ENCODE measurements at places on chromosomes 1 and 21.

GRCh38 chr1:25145775-25146393, 86.4 kb downstream of the SYF2 start:
- no peak overlapping the region for H3K27ac ChIP-seq
- peaks cover 26% of the 10 kb centered on the region for H3K27me3 ChIP-seq
- H3K4me1 ChIP-seq, result peaks cover 4% of the 10 kb centered on the region
- DNase-seq, result no peak

- no peaks in the 10 kb centered on the region for H3K36me3 ChIP-seq
- H3K27me3 ChIP-seq, result no peaks in the 10 kb centered on the region
- H3K27ac ChIP-seq, result no peak overlapping the region
- DNase-seq, result no peak
Observed at GRCh38 chr1:21604208-21604957, 64.8 kb downstream of the RAP1GAP start.

GRCh38 chr1:164756741-164757140, 197.8 kb downstream of the PBX1 start:
- H3K4me3 ChIP-seq, result no peak overlapping the region
- no peaks in the 10 kb centered on the region for H3K4me1 ChIP-seq
- H3K36me3 ChIP-seq, result no peaks in the 10 kb centered on the region

GRCh38 chr1:231125972-231126580, 35.8 kb upstream of the TRIM67 start:
- H3K4me3 ChIP-seq, result no peak overlapping the region
- H3K27me3 ChIP-seq, result no peaks in the 10 kb centered on the region
- no peak overlapping the region for H3K27ac ChIP-seq
- no peaks in the 10 kb centered on the region for H3K36me3 ChIP-seq
- no peaks in the 10 kb centered on the region for H3K4me1 ChIP-seq

- no peaks in the 10 kb centered on the region for H3K4me1 ChIP-seq
- H3K27ac ChIP-seq, result no peak overlapping the region
- no peak for DNase-seq
- H3K27me3 ChIP-seq, result peaks cover 2% of the 10 kb centered on the region
- no peak overlapping the region for H3K4me3 ChIP-seq
- no peaks in the 10 kb centered on the region for H3K36me3 ChIP-seq
Observed at GRCh38 chr1:162946701-162947100, 85.7 kb upstream of the CCDC190 start.

DNA sequence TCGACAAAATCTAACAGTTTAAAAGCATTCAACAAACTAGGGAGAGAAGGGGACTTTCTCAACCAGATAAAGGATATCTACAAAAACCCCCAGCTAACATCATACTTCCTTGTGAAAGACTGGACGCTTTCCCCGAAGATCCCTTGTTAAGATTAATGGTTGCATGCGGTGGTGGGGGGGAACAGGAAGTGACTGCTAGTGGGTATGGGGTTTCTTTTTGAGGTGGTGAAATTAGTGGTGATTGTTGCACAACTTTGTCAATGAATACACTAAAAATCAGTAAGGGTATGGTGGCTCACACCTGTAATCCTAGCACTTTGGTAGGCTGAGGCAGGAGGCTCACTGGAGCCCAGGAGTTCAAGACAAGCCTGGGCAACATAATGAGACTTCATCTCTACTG, 26.9 kb upstream of the EYA3 start:
- peaks cover 58% of the 10 kb centered on the region for H3K27me3 ChIP-seq
- peaks cover 23% of the 10 kb centered on the region for H3K4me1 ChIP-seq
- peak overlapping the region; percentile 57 for H3K4me3 ChIP-seq
- DNase-seq, result peak; percentile 69

DNA sequence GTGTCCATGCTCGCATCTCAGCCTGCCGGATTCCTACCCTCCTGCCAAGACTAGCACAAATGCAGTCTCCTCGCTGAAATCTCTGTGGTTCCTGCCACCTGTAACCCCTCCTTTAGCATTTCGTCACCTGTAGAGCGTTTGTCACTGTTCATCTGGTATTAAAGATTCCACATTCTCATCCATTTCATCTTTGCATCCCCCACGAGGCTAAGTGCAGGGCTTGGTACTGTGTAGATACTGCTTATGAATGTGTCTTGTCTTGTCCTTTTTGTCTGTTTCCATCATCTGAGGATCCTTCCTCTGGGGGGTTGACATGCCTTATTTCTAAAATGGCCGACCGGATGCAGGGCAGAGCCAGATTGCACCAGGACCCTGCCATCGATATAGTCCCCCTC, 53.7 kb upstream of the DNAJC6 start:
- H3K27me3 ChIP-seq, result peaks cover 32% of the 10 kb centered on the region
- H3K27ac ChIP-seq, result no peak overlapping the region
- no peak for DNase-seq
- H3K4me1 ChIP-seq, result peaks cover 18% of the 10 kb centered on the region
- H3K36me3 ChIP-seq, result peaks cover 2% of the 10 kb centered on the region
- H3K4me3 ChIP-seq, result peak overlapping the region; percentile 95

DNA sequence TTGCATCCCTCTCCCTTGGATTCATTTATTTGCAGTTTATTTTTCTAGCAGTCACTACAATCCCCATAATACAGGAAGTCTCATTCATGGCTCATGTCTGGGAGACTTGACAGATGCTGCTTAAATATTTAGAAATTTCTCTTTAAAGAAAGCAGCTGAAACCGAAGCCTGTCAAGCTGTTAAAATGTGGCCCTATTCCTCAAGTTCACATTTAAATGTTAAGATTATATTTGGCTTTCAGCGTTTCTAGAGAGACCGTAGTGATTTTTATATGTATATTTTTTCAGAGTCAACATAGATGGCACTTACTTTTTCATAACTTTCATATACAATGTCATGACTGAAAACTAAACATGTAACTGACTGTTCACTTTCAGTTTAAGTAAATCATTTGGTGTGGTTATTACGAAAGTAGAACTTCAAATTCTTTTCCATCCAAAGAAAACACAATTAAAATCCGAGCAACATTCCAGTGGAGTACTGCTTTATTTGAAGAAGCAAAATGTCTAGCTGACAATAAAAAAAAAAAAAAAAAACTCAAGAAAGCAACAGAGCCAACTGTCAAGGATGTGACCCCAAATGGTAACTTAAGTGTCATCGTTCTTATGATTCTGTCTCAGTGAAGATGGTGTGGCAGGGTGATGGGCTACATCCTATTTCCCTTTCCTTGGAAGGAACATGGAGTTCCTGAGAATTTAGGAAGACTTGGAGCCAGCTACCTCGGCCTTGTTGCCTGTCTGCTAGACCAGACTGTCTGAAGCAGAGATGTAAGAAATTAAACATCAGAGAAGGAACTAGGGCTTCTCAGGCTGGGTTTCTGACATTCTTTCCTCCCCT, 37.8 kb downstream of the MIS18A start:
- no peak for DNase-seq
- H3K4me3 ChIP-seq, result peak overlapping the region; percentile 14
- peak overlapping the region; percentile 11 for H3K27ac ChIP-seq
- H3K4me1 ChIP-seq, result peaks cover 9% of the 10 kb centered on the region

DNA sequence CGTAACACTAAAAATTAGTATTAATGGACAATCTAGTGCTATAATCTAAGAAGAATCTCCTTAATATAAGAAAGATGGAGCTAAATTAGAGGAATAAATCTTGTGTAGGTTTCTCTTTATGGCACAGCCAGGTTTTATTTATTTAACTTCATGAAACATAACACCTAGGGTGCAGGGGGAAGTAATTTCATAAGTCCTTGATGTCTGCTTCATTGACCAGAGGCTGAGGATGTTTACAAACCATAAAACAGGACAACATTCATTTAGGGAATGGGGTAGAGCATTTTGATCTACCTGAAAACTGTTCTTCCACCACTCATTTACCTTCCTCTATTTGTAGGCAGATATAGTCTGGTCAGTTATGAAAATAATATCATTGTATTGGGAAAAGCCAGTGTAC, 95.5 kb downstream of the NGF start:
- no peaks in the 10 kb centered on the region for H3K27me3 ChIP-seq
- DNase-seq, result no peak
- no peaks in the 10 kb centered on the region for H3K4me1 ChIP-seq
- H3K27ac ChIP-seq, result no peak overlapping the region

GRCh38 chr1:243596431-243597062, 253.5 kb downstream of the AKT3 start:
- H3K4me1 ChIP-seq, result peaks cover 41% of the 10 kb centered on the region
- H3K27me3 ChIP-seq, result no peaks in the 10 kb centered on the region
- peaks cover 36% of the 10 kb centered on the region for H3K36me3 ChIP-seq
- peak overlapping the region; percentile 76 for H3K4me3 ChIP-seq
- DNase-seq, result peak; percentile 61

- H3K27me3 ChIP-seq, result no peaks in the 10 kb centered on the region
- peak overlapping the region; percentile 58 for H3K27ac ChIP-seq
- DNase-seq, result no peak
Observed at GRCh38 chr1:167977245-167977644, 40.4 kb upstream of the MPC2 start.

DNA sequence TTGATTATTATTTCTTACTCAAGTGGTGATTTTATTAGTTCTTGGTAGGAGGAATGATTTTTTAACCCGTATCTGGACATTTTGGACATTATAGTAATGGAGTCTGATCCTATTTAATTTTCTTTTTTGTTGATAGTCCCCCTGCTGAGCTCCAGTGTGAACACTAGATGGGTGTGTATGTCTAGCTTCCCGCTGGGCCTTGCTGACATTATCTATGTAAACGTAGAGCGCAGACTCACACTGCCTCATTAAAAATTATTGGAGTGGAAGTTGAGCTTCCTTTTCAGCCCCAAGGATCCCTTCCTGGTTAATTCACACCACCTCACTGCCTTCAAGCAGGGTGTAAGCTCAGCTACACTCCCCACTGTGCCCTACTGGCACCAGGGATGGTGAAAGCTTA, 467.6 kb upstream of the PKN2 start:
- H3K27ac ChIP-seq, result no peak overlapping the region
- peaks cover 2% of the 10 kb centered on the region for H3K27me3 ChIP-seq
- H3K4me3 ChIP-seq, result no peak overlapping the region
- no peak for DNase-seq
- H3K36me3 ChIP-seq, result no peaks in the 10 kb centered on the region

GRCh38 chr21:28856588-28857250, 136.0 kb downstream of the LTN1 start:
- H3K27me3 ChIP-seq, result no peaks in the 10 kb centered on the region
- DNase-seq, result no peak
- no peaks in the 10 kb centered on the region for H3K36me3 ChIP-seq

DNA sequence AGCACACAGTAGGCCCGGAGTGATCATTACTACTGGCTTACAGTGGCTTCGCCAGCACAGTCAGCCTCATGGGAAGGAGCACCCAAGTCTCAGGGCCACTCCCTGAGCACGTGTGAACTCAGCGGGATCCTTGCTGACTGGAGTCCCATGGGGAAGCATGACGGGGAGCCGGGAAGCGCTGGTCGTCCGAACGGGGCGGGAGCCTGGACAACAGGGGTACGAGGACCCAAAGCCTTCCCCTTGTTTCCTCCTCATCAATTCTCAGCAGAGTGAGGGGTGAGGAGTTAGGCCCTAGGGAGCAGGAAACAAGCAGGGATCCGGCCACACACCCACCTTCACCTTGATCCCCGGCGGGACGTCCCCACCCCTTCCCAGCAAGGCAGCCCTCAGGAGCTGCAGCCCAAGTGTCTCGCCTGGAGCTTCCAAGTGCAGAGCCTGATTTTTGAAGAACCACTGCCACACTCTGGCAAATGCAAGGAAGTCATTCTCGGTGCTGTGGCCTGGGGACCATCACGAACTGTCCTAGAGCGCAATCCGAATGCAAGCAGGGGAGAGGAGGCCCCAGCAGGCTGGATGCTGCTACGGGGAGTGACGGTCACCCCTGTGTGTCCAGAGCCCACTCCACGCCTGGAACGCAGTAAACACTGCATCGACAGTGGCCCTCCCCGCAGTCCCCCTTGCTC, 35.5 kb downstream of the TOMM20 start:
- no peak for DNase-seq
- H3K4me3 ChIP-seq, result no peak overlapping the region
- H3K27me3 ChIP-seq, result no peaks in the 10 kb centered on the region
- H3K4me1 ChIP-seq, result peaks cover 14% of the 10 kb centered on the region

DNA sequence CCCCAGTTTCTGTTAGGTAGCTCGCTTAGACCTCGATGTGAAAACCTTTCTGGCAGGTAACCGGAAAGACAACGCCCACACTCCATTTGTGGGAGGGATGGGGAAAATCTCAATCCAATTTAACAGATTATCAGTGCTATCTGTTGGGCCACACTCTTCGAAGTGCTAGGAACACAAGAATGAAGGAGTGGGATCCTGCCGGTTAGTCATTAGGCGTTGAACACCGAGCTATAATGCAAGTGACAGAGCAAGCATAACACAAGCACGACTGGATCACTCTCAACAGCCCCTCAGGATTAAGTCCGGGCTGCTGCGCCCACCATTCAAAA, 531 bp downstream of the SNIP1 start:
- H3K27me3 ChIP-seq, result no peaks in the 10 kb centered on the region
- H3K36me3 ChIP-seq, result peaks cover 43% of the 10 kb centered on the region
- no peak for DNase-seq
- peak overlapping the region; percentile 96 for H3K27ac ChIP-seq

GRCh38 chr1:154697710-154698109, 89.7 kb upstream of the ADAR start:
- no peak for DNase-seq
- no peak overlapping the region for H3K27ac ChIP-seq
- H3K4me3 ChIP-seq, result no peak overlapping the region
- H3K4me1 ChIP-seq, result peaks cover 4% of the 10 kb centered on the region
- H3K27me3 ChIP-seq, result peaks cover 9% of the 10 kb centered on the region

DNA sequence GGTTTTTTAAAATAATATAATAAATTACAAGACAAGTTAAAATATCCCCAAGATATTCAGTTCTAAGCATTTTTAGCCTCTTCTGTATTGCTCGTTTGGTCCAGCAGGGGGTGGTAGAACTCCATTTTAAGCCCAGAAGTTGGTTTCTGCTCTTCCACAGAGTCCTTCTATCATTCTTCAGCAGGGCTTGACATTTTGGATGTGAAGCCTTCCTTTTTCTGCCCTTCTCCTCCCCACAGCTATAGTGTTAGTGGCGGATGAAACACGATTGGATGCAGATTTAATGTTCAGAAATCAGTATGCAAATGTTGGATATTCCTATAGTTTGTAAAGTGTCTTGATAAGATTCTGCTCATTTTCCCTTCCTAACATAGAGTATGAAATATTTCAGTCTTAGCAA, 1.4 kb downstream of the NCAM2 start:
- H3K4me1 ChIP-seq, result peaks cover 3% of the 10 kb centered on the region
- peaks cover 36% of the 10 kb centered on the region for H3K27me3 ChIP-seq
- no peak overlapping the region for H3K27ac ChIP-seq
- no peak for DNase-seq
- H3K36me3 ChIP-seq, result no peaks in the 10 kb centered on the region
- no peak overlapping the region for H3K4me3 ChIP-seq

GRCh38 chr1:31662463-31662862, 17.8 kb upstream of the PEF1 start:
- H3K27me3 ChIP-seq, result peaks cover 3% of the 10 kb centered on the region
- no peak overlapping the region for H3K27ac ChIP-seq

DNA sequence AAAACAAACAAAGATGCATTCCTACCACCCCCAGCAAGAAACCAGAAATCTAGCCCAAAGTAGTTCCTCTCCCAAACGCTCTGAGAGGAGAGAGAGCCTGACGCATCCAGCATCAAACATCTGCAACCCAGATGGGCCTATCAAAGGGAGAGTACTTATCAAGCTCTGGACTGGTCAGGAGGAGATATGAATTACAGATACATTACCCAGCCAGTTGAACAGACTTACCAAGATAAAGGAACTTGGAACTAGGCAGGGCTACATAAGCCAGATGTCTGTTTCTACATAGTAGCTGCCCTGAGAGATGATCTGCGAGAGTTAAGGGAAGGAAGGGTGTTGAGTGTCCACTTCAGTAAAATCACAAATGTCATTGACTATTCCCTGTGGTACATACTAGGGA, 138.4 kb downstream of the PAPPA2 start:
- DNase-seq, result no peak
- no peak overlapping the region for H3K4me3 ChIP-seq
- no peak overlapping the region for H3K27ac ChIP-seq
- H3K4me1 ChIP-seq, result no peaks in the 10 kb centered on the region
- no peaks in the 10 kb centered on the region for H3K27me3 ChIP-seq

Measured in T-helper 2 cell treated with Interferon-gamma antibody and Interleukin-4, amounts not matched to agents 5 μg/mL and 100 μg/mL, for 36 hours (primary cell).